PC-9 (cell line): ENCODE measurements at places on chromosomes 3 and 15. TPM values are rescaled to one million over a fixed set of nuclear protein-coding genes. Genes with fewer than 3 reads are reported as not detected.
A peak's percentile ranks its signal among the peaks of the same experiment; 100 is the strongest.

Gene SNUPN
- total RNA-seq, result 37.6 and 40.0 TPM in 2 replicates

Gene FOXB1
- total RNA-seq, result 2.2 and 2.7 TPM in 2 replicates

Gene BLM
- 15.1 and 19.1 TPM in 2 replicates for total RNA-seq

- H3K4me1 ChIP-seq, result no peaks in the 10 kb centered on the region
- no peaks in the 10 kb centered on the region for H3K36me3 ChIP-seq
- H3K27me3 ChIP-seq, result no peaks in the 10 kb centered on the region
- H3K27ac ChIP-seq, result no peak overlapping the region
These were observed 102.3 kb downstream of the POLQ start for GRCh38 chr3:121443456-121443855.

DNA sequence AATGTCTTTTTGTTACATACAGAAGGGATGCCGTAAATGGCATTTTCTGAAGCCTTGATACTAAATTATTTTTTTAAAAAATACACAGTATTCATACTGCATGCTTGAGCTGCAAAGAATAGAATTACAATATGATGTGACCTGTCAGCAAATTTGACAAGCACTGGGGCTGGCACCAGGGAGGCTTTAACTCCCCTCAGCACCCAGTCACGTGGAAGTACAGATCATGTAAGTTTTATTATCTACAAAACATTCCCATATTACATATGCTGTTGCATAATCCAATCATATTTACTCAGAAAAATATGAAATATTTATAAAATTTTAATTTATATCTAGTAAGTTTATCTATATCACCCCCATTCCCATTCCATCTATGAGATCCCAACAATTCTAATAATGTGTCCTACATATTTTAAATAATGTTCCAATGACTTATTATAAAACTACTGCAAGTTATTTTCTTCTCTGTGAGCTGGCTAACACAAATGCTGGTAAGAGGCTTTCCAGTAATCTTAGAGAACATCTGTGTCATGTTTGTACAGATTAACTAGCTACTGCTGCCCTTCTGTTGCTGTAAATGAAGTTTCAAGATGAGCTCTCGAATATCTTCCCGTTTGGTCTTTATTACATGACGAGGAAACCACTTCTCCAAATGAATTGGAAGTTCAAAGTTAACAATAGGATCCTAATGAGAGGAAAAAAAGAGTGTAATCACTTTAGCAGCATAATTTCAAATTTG, 5.2 kb upstream of the IMPG2 start:
- H3K36me3 ChIP-seq, result no peaks in the 10 kb centered on the region
- no peaks in the 10 kb centered on the region for H3K27me3 ChIP-seq
- no peak for DNase-seq
- H3K27ac ChIP-seq, result no peak overlapping the region

GRCh38 chr15:68317281-68318007, 39.9 kb downstream of the FEM1B start:
- no peak for DNase-seq
- no peaks in the 10 kb centered on the region for H3K27me3 ChIP-seq
- no peaks in the 10 kb centered on the region for H3K36me3 ChIP-seq
- H3K4me1 ChIP-seq, result no peaks in the 10 kb centered on the region
- no peak overlapping the region for H3K27ac ChIP-seq

GRCh38 chr3:176354843-176355242, 842.4 kb downstream of the TBL1XR1 start:
- H3K36me3 ChIP-seq, result no peaks in the 10 kb centered on the region
- no peaks in the 10 kb centered on the region; the same call in 1 of the 2 replicates for H3K4me1 ChIP-seq
- DNase-seq, result no peak
- H3K4me3 ChIP-seq, result no peak overlapping the region
- no peak overlapping the region for H3K27ac ChIP-seq

DNA sequence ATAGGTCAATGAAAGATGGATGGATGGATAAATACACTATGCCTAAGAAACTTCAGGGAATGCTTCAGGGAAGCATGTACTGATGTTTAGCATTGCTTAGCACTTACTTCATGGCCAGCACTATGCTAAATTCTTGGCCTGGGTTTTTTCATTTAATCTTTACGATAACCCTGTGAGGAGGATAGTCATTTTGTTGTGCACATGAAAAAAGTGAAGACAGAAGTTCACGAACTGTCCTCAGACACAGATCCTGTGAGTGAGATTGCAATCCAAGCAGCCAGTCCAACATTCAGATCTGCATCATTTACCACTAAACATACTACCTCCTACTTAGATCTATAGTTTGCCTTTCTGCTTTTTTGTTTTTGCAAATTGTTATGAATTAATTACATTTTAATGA, 510.8 kb upstream of the AGTR1 start:
- no peak for DNase-seq
- no peak overlapping the region for H3K4me3 ChIP-seq
- no peaks in the 10 kb centered on the region for H3K27me3 ChIP-seq
- H3K4me1 ChIP-seq, result no peaks in the 10 kb centered on the region

GRCh38 chr15:26866298-26867199, at the start of gene GABRA5:
Gene GABRA5, plus strand, starts transcription at chr15:26867062. Its CDS starts 2,187 bp downstream, at chr15:26869249.
- H3K4me1 ChIP-seq, result no peaks in the 10 kb centered on the region
- H3K27ac ChIP-seq, result no peak within 1 kb of the TSS
- H3K27me3 ChIP-seq, result no peaks in the 10 kb centered on the region
- DNase-seq, result no peak
- H3K4me3 ChIP-seq, result no peak within 1 kb of the TSS
- no peaks in the 10 kb centered on the region for H3K36me3 ChIP-seq

DNA sequence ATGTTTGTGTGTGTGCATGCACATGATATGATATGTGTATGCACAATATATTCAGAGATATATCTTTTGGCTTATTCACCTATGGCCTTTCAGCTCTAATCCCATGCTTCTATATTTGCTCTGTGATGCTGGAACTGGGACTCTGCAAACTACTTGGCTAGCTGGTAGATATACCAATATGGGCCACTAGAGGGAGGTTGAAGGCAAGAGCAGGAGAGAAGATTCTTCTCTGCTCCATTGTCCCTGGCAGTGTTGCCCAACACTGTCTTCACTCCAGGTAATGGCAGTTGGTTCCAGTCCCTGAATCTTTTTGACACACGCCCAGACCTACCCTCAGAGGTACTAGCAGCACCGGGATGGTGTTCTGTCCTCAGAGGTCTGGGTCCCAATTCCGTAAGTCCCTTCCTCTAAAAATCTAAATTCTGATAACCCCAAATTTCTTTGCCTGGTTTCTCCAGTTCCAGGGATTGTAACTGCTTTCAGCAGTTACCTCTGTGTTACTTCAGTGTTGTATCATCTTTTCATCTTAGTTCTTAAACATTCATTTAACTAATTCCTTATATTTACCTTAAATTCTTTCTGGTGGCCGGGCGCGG, 44.7 kb downstream of the GTPBP8 start:
- no peak overlapping the region for H3K4me3 ChIP-seq
- H3K27ac ChIP-seq, result no peak overlapping the region
- peak; percentile 33 for DNase-seq
- H3K27me3 ChIP-seq, result no peaks in the 10 kb centered on the region
- no peaks in the 10 kb centered on the region for H3K36me3 ChIP-seq

GRCh38 chr3:153038367-153038766, 123.7 kb upstream of the RAP2B start:
- no peak overlapping the region for H3K4me3 ChIP-seq
- H3K36me3 ChIP-seq, result no peaks in the 10 kb centered on the region
- no peaks in the 10 kb centered on the region for H3K27me3 ChIP-seq
- no peak overlapping the region for H3K27ac ChIP-seq
- DNase-seq, result no peak
